ENCODE measurements at places on chromosomes 11 and 22.

GRCh38 chr11:76670485-76671236 lies at the start of gene LRRC32:
Gene LRRC32 (minus strand): TSS chr11:76670747. CDS start chr11:76665954, 4,793 bp downstream.
- no peak for DNase-seq

DNA sequence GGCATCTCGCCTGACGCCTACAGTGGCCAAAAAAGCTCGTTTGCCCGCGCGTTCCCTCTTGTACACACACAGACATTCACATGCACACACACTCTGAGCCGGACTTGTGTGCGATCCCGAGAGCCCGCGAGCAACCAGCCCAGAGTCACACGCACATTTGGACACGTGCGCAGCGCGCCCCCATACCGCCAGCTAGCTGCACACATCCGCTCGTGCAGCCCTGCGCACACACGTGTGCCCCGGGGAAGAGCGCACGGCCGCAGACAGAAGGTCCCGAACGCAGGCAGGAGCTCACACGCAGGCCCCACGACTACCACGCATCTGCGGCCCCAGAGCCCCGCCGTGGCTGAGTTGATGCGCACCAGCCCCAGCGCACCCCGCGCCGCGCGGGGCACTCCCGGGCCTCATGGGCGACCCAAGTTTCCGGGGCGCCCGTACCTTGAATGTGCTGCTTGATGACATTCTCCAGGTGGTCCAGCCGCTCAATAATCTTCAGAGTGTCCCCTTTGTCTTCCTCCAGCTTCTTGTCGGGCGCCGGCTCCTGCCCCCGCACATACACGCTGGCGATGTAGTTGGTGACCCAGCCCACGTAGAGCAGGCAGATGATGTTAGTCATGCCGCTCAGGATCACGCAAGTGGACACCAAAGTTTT lies 758 bp downstream of the GALNT18 start:
- DNase-seq = no peak

DNA sequence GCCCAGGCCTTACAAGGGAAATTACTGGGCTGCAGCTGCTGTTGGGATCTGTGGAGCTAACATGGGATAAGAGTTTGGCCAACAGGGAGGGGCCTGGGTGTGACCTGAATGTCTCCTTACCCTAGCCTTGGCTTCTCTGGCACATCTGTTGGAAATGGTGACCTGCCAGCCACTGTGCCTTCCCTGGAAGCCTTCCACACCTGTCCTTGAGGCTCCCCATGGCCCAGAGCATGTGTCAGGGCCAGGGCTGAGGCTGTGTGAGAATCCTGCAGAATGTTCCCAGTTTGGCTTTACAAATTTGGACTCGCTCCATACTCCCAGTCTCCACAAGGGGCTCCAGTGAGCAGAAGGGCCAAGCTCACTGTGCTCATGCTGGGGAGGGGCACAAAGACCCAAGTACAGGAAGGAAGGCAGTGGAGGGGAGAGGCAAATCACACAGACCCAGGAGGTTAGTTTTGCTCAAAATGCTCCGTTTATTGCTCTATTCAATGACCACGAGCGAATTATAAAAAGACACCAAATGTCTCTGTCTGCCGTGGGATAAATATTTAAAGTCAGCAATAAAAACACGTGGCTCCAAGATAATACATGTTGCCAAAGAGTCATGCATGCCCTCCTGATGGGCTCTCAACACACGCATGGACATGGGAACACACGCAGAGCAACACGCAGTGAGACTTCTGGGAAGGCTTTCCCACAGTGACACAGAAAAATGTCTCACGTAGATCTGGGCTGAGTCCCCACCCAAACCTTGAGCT lies 1.7 kb upstream of the IGSF22 start:
- DNase-seq = peak; percentile 43

DNA sequence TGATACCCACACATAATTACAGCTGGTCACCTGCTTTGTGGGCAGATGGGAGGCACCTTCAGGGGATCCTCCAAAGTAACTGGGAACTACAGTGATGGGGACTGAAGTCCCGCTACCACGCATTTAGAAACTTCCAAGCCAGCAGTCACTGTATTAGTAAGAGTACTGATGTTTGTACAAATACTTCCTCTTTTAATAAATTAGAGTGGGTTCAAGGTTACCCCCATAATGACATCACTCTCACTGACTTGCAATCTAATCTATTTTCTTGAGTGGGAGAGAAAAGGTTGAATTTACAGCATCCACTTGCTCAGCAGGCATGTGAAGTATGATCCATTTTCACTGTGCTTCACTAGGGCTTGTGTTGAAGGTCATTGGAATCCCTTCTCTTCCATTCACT lies 72.1 kb upstream of the TIMP3 start:
- no peak for DNase-seq

DNA sequence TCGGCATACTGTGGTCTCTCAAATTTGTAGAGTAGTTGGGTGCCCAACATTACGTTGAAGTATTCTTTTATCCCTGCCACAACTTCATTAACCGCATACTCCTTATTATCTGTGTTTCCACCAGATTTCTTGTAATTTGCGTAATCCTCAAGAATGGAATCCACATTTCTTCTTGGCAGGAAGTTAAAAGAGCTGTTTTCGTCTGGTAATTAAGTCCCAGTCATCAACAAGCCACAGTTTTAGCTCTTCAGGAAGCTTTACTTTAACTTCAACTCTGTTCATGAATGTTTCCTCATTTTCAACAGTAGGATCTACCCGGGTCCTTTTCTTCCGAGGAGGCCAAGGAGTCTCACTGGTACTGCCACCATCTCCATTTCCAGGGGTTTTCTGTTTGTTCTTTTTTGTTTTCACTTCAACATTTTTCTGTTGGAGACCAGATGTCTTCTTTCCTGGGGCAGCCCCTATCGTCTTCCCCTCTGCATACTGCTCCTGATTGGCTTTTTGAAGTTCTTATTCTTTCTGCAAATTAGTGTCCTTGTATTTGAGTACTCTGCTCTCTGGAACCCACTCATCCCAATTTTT lies 30.3 kb downstream of the PDE3B start:
- DNase-seq = no peak

DNA sequence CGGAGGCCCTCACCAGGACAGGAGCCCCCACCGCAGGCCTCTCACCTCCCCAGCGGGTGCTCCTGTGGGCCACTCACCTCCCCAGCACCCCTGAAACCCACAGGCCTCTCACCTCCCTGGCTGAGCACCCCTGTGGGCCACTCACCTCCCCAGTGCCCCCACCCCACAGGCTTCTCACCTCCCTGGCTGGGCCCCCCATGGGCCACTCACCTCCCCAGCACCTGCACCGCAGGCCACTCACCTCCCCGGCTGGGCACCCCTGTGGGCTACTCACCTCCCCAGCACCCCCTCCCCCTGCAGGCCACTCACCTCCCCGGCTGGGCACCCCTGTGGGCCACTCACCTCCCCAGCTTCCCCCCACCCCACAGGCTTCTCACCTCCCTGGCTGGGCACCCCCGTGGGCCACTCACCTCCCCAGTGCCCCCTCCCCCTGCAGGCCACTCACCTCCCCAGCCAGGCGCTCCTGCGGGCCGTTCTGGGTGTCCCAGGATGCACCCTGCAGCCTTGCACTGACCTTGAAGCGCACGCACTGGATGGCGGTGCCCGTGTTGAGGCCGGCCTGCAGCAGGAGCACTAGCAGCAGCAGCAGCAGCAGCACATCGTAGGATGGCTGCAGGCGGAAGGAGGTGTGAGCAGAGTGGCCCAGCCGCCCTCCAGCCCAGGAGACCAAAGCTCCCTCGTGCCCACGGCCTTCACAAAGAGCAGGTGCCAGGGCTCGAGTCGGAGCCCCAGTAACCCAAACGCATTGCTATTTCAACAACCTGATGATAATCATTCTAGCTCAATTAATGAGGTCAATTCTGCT lies 5.7 kb upstream of the TTLL8 start:
- no peak for DNase-seq

- no peak for DNase-seq
These were observed 4.6 kb downstream of the ATF4 start for GRCh38 chr22:39524753-39525657.

DNA sequence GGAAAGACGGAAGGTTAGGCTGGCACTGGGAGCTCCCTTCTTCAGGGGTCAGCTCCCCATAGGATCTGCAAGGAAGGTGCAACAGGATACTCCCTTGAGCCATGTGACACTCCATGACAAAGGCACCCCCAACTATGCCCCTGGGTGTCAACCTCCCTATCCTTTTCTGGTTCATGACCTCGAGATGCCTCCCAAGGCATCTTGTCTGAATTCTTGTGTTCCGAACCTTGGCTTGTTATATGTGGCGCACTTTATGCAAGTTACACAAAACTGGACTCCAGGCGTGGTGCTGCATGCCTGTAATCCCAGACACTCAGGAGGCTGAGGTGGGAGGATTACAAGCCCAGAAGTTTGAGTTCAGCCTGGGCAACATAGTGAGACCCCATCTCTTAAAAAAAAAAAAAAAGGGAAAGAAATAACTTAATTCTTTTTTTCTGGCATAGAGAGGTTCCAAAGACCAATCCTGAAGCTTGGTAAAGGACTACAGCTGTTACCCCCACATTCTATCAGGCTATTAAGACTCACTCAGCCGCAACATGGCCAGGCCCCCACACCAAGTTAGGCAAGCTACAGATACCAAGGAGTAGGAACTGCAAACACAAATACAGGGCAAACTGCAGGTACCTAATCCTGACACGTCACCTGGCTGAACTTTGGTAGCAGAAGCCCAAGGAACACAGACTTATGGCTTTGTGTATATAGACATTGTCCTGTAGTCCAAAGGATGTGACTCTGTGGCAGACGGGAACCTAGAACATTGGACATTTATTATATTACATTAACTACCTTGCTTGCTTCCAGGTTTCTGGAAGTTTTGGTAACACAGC lies 1.4 kb downstream of the C11orf24 start:
- DNase-seq = no peak

Data from naive thymus-derived CD4-positive, alpha-beta T cell (primary cell).